ENCODE measurements at places on chromosomes 13 and 19.
A peak's percentile ranks its signal among the peaks of the same experiment; 100 is the strongest.

- DNase-seq: no peak
Observed at GRCh38 chr13:34634448-34634847, 307.6 kb upstream of the NBEA start.

GRCh38 chr13:25990801-25991200 lies 61.0 kb downstream of the SHISA2 start:
- no peak for DNase-seq

DNA sequence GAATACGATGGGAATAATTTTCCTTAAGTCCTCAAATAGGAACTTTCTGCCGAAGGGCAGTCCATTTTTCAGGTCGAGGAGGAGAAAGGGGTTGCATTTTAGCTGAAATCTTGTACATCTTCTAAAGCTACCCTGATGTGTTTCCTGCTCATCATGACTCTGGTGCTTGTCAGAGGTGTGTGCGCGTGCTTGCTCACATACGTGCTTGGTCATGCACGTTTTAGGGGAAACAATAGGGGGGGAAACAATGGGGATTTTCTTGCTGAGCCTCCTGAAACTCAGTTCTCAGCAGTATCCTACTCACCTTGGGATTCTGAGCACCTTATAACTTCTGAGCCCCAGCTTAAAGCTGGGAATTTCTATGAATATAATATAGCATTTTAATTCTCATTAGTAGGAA lies 44.7 kb downstream of the TM9SF2 start:
- no peak for DNase-seq

DNA sequence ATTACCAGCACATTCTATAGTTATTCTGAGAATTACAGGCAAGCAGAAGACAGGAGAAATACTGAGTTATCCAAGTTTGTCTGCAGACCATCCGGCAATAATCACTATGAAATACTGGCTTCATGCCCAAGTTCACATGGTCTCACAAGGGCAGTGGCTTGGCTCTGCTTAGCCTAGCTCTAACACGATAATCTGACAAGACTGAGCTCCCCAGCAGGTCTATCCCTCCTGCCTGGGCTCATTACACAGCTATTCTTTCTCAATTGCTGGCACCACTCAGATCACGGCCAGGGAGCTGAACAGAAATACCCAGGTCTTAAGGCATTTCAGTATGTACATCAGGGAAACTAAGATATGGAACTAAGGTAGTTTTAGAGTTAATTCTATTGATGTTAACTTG lies 361.6 kb upstream of the PCDH20 start:
- no peak for DNase-seq

DNA sequence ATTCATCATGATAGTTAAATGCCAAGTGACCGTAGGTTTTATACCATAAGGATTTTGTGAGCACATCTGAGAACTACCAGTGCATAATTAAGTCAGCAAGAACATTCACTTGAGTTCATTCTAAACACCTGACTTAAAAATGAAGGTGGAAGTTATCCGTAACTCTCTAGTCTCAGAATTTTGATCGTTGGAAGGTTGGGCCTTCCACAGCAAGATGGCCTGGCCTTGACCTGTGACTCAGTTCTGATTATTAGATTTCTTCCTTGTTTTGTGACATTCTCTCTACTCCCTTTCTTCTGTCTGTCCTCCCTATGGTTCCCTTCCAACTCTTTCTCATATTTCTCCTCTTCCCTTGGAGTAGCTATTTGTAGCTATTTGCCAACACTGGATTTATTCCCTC lies 20.0 kb upstream of the WDFY2 start:
- DNase-seq: no peak

DNA sequence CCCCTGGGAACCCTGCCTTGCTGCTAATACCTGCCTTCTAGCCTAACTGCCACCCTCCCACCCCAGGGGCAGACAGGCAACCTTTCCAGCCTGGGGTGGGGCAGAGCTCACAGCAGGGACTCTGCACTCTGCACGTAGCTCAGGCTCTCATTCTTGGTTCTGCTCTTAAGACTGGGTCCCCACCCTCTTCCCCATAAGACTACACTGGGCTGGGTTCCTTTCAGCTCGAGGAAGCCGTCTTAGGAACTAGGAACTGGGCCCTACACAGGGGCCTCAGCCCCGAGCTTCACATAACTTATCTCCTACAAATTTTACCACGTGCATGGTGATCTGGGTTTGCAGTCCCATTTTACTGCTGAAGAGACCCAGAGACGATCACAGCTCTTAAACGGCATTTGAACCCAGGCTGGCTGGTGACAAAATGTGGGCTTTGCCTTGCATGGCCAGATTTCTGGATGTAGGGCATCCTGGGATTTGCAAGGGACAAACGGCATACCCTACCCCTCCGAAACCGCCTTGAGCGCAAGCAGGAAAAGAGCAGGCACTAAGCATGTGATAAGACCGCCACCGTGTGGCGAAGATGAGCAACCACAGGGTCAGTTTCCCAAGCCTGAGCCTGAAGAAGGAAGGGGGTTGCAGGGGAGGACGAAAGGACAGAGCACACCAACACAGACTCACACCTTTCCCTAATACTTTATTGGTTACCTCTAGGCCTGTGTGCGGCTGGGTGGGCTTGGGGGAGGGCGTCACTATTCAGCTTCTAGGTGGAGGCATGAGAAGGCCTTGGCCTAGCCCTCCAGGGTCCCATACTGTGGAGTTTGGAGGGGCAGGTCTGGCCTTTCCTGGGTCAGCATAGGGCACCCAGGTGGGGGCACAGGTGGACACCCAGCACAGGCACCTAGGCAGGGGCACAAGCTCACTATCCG lies 5.1 kb downstream of the JUNB start:
- DNase-seq: peak; percentile 83

GRCh38 chr19:50358483-50359327 lies 6.7 kb downstream of the NAPSA start:
- DNase-seq: peak; percentile 79
